ENCODE measurements at places on chromosomes 3 and 15.

GRCh38 chr3:52846432-52846965, 11.7 kb upstream of the MUSTN1 start:
- DNase-seq, result no peak

DNA sequence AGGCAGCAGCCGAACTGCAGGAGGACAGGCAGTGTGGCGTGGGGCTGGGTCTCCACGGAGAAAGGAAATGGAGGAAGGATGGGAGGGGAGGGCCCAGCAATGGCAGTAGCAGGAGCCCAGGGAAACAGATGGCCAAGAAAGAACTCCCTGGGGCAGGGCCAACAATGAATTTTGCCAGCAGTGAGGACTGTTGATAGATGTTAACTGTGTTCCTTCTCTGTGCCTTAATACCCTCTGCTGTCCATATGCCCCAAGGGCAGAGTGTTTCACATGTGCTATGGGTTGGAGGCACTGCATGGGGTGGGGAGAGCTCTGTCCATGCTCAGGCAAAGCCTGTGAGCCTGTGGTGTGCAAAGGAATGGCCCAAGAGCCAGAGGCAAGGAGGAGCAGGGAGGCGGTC, 70.8 kb upstream of the POMGNT2 start:
- DNase-seq, result no peak

DNA sequence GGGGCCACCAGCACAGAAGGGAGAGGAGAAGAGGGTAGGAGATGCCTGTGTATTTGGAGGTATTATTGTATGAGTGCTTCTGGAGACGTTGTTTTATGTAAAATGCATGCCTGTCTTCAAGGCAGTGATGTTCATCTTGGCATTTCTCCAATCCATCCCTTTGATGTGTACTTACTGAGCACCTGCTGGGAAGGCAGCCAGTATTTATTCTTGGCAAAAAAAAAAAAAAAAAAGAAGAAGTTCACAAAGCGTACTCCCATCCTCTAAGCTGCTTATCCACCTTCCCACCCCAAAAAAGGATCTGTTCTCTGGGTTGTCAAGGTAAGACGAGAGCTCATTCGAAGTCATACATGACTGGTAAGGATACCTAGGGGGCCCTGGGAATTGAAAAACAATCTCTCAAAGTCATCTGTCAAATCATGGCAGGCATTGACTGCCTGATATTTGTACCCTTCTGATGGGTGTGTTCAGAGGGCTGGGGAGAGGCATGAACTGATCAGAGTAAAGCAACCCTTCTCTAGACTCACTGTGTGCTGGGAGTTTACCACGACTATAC, 30.0 kb upstream of the SLC6A1 start:
- no peak for DNase-seq

DNA sequence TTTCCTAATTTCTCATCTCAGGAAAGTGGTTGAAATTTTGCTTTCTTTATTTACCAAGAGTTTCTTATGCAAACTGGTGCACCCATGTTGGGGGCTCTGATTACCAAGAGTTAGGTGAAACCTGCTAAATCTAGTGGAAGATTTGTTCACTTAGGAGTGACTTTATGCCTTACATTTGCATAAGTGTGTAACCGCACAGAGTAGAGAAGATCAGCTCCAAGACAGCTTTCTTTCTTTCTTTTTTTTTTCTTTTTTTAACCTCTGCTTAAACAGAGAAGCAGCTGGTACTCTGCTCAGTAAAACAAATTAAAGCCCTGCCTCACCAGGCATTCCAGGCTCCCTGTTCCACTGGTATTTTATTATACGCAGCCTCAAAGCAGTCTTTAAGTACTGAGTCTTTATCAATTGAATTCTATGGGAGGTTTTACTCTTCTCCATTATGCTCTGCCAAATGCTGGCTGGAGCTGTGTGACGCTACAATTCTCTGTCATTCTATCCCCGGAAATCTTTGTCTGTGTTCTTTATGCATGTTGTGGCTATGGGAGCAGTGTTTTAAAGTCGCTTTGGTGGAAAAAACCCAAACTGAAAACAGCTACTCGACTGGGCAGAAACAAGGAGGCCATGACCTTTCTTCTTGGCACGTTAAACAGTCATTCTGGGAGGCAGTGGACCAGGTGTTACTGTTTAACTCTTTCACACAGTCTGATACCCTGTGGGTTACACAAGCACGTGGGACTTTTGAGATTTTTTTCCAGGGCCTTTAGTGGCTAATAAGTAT, 55.2 kb upstream of the GBE1 start:
- DNase-seq, result peak; percentile 26

DNA sequence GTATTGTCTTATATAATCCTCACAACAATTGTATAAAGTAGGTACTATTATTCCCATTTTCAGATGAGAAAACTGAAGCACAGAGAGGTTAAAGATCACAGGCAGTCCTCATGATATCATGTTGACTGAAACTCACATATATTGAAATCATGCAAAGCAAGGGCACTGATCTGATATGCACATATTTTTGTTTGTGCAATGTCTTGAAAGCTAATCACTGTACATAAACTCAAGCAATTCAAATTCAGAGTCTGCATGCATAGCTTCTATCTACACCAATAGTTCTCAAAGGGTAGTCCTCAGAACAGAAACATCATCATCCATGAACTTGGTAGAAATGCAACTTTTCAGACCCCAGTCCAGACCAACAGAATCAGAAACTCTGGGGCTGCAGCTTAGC, 119.2 kb upstream of the STT3B start:
- no peak for DNase-seq

Data from activated naive CD8-positive, alpha-beta T cell treated with anti-CD3 and anti-CD28 coated beads for 36 hours (primary cell).